ENCODE measurements at places on chromosomes 3 and 15.
A peak's percentile ranks its signal among the peaks of the same experiment; 100 is the strongest.

GRCh38 chr3:41267975-41268640 is 68.8 kb downstream of the CTNNB1 start:
- DNase-seq, result no peak

GRCh38 chr3:108822123-108822897 is at the start of gene TRAT1:
Gene TRAT1, plus strand, starts transcription at chr3:108822786. Its CDS starts 142 bp downstream, at chr3:108822928.
- peak; percentile 62 for DNase-seq

- no peak for DNase-seq
These were observed 2.4 kb downstream of the ANPEP start for GRCh38 chr15:89812011-89812846.

- no peak for DNase-seq
These were observed 193.4 kb upstream of the UBE2E1 start for GRCh38 chr3:23612296-23612891.

DNA sequence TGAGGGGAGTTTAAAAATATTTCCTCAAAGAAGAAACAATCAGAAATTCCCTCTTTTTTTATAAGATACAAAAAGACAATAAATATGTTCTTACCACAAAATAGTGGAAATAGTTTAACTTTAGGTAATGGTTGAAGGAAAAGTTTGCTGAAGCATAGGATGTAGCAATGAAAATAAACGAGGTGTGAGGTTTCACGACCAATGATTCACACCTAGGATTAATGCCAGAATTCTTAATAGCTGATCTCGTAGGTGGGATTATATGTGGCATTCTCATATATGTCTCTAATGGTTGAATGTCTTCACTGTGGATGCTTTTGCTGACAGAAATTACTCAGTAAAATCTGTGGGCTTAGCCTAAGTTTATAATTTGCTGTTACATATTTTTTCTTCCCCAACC is 467.7 kb downstream of the FGF12 start:
- no peak for DNase-seq

DNA sequence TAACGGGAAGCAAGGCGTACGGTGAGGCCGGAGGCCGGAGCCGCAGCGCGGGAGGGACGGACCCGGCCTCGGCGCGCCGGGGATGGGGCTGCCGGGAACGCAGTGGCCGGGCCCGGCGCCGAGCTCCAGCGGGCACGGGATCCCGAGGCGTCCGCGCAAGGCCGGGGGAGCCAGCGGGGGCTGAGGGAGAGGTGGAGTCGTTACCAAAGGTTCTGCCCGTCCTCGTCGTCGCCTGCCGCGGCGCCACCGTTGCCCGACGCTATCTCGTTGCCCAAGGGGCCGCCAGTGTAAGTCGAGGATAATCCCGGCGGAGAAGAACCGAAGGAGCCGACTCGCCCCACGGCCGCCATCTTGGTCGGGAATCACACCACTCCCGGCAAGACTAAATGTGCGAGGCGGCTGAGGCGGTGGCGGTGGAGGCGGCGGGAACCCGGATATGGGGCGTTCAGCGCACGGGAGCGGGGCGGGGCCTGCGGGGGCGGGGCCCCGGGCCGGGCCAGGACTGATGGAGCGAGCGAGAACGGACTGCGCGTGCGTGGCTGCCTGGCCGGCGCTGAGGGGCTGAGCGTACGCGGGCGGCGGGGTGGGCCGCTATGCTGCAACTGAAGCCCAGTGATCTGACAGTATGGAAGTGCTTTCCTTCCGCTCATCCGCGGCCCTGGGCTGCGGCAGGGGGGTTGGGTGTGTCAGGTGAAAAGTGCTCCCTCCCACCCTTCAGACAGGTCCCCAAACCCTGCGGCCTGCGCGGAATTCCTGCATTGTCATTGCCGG is at the start of gene DYNC1LI1:
Gene DYNC1LI1 (minus strand): TSS at position 438 of the 771 bp plus-strand sequence. CDS start 88 bp downstream, at position 350.
- peak; percentile 95 for DNase-seq

DNA sequence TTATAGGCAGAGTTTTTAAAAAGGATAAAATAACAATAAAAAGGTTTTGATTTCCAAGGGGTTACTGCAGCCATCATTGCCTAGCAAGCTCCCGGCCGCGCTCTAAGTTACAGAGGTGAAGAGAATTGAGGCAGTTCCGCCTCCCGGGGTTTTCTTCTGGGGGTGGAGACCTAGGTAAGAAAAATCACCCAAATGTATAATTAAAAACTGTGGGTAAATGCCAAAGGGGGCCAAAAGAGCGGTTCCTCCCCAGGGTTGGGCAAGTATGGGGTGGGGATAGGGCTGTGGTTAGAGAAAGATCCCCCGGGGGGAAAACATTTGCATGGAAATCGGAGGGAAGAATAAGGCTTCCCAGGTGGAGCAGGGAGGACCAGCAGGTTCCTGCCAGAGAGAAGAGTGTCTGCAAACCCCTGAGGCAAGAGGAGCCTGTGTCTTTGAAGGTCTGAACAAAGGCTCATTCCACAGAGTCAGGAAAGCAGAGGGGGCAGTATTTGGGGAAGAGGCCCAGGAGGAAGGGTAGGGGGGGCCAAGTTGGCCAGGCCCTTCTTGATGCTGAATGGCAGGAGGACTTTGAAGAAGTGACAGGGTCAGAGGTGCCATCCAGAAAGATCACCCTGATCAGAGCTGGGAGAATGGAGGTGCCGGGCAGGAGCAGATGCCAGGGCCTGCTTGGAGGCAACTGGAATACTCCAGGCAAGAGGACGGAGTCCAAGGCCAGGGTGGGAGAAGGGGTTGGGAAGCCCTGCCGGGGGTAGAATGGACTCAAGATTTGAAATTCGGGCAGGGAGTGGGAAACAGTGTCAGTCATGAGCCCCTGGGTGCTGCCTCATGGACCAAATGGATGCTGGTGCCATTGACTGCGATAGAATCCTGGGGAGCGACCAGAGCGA is 152.9 kb upstream of the RGMA start:
- DNase-seq, result no peak

DNA sequence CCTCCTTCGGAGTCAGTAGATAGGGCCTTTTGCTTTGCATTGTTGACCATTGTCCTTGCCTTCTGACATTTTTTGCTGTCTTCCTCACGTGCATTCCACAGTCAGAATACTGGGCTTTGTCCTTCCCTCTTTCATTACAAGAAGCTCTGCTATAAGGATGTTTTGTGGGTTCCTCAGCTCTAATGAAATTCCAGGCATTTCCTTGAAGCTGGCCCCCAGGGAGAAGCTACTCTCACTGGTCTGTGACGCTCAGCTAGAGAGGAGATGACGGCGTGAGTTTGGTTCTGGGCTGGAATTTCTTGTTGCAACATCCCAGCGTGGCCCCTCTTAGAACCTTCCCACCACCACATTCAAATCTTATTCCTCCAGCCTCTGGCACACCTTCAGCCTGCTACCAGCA is 210.2 kb downstream of the TJP1 start:
- DNase-seq, result no peak

DNA sequence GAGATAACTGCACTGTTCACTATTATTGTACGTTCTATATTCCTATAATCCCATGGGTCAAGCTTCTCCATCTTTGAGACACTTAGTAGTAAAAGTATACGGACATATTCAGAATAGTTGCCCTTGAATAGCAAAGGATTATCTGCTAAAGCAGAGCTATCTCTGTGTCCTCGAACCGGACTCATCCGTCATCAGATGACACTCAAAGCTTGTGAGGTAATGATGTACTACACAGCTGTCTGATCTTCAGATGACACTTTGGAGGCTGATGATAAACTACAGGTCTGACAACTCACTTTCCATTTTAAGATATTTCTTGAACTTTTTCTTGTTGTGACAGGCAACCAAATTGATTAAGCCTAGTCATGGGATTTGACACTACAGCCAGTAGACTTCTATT is 240.2 kb downstream of the SCAPER start:
- no peak for DNase-seq

- DNase-seq, result no peak
These were observed 18.2 kb downstream of the SSR3 start for GRCh38 chr3:156536524-156537316.

DNA sequence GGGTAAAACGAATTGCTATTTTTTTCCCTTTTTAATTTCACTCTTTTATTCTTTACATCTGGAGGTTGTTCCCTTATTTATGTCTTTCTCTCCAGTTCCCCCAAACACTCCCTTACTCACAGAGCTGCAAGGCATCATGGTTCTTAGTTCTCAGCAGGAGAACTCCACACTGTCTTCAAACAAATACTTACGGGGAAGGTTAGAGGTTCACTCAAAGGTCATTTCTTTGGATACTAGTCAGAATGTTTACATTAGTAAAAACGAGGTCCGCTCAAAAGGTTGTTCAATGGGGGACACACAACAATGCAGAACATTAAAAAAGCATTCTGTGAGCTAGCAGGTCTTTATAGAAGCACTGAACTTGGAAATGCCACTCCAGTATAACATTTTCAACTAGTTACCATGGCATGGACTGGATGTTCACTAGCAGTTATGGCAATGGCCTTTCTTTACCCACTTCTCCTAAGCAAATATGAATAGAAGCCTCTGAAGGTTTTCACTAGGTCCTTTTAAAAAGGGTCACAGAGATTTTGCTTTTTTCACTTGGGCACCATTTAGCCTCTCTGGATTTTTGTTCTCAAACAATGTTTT is 201.7 kb downstream of the MEIS2 start:
- no peak for DNase-seq

DNA sequence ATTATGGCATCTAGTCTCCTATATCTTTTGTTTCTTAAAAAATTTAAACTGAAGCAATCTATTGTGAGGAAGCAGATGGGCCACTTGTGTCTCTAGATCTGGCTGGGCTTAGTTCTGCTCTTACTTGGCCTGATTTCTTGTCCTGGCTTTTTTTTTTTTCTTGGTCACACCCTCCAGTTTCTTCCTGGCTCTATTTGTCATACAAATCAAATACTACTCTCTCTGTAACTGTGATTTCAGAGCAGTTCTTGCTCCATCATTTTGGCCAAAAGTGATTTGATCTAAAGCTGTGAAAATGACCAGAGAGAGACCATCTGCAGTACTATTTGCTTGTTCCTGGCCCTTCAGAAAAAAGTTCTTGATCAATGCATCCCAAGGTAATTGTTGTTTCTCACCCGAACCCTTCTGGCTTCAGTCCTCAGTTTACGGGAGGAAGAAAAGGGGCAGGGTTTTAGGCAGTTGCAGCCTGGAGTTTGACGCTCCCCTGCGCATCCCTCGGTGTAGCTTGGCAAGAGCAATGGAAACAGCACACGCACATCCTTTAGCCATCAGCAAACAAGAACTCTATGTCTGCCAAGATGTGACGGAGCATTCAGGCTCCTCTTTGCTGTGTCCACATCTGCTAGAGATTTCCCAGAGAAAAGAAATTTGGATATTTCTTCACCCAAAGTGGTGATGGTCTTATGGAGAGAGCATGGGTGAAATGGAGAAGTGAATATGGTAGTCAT is 31.6 kb downstream of the CHST2 start:
- no peak for DNase-seq

DNA sequence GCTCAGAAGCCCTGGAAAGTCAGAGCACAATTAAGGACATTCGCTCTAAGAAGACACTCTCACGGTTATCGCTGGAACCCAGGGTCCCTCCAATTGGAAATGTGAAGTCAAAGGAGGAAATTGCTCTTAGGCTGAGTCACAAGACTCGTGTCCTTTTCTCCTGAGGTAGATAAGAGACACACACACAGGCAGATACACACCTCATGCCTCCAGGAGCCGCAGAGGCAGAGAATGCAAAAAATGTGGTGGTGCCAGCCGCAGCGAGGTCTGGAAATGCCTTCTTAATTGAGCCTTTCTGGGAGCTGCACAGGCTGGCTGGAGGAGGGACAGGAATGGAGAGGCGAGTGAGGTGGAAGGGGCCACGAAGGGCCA is 189.3 kb downstream of the OPA1 start:
- no peak for DNase-seq

GRCh38 chr3:52243791-52244628 is 1.5 kb upstream of the PPM1M start:
- peak; percentile 83 for DNase-seq

GRCh38 chr3:114154321-114154821 is 24.5 kb downstream of the DRD3 start:
- DNase-seq, result no peak

DNA sequence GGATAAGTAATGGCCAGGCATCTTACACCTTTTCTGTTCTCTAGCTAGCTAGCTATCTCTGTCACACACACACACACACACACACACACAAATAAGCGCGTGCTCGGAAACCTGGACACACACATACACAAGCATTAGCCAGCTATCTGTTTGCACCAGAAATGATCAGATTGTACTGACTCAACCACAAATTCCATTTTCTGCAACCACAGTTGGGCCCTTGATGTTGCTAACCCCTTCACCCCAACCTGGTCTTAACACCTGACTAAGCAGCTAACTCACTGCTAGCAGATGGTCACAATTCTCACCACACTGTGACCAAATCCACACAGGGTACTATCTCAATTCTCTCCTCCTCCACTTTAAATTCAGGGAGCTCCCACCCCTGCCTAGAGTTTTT is 183.0 kb upstream of the THBS1 start:
- no peak for DNase-seq

DNA sequence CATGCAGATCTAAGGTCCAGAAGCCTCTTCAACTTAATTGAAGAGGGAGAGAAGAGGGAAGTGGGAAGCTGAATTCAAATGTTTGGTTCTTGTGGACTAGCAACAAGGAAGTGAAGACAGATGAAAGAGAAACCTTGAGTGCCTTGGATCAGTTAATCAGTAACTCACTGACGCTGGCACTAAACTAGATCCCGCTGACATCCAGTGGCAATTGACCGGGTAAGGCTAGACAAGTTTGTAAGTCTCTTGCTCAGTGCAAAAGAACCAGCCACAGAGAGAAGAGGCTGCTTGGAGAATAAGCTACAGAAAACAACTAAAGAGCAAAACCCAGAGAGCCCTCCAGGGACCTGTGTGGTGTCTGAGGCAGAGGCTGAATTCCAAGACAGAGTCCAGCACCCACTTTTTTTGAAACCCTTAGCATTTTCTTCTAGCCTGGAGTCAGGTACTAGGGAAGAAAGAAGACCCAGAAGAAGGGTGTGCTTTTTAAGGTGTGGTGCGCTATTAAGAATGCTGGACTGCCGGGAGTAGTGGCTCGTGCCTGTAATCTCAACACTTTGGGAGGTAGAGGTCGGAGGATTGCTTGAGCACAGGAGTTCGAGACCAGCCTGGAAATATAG is 6.9 kb downstream of the PLCH1 start:
- no peak for DNase-seq

GRCh38 chr3:46354984-46355383 is 1.1 kb downstream of the CCR2 start:
- DNase-seq, result no peak
